Stimulated activated CD4-positive, alpha-beta T cell treated with anti-CD3 and anti-CD28 coated beads, Interleukin-15, amount 100 ng/mL, for 48 hours (primary cell): ENCODE measurements at places on chromosomes 2 and 18.

DNA sequence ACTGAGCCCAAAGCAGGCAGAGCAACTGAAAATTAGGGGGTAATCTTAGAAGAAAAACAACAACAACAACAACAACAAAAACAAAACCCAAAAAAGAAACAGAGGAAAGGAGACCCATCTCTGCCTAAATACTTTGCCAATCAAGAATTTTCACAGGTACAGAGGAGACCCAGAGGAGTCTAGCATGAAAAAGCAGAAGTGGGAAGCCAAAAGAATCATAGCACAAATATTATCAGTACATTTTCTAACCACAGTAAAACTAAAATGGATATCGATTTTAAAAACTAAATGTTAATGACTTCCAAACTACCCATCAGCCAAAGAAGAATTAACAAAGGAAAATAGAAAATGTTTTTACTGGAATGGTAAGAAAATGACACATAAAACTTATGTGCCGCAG, 148.1 kb downstream of the BAZ2B start:
- DNase-seq: no peak

- DNase-seq: no peak
Observed at GRCh38 chr18:13470516-13471197, 252.1 kb downstream of the LDLRAD4 start.

DNA sequence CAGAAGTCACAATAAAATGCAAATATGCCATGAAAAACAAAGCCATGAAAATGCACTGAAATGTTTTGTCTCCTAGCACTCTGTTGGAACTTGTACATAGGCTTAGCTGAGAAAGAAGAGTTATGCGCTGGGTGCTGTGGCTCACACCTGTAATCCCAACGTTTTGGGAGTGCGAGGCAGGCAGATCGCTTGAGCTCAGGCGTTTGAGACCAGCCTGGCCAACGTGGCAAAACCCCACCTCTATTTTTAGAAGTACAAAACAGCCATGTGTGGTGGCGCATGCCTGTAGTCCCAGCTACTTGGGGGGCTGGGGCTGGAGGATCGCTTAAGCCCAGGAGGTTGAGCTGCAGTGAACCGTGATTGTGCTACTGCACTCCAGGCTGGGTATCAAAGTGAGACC, 39.9 kb downstream of the IRS1 start:
- DNase-seq: no peak

- peak; percentile 25 for DNase-seq
Observed at GRCh38 chr2:102449370-102449974, 23.6 kb upstream of the SLC9A4 start.

DNA sequence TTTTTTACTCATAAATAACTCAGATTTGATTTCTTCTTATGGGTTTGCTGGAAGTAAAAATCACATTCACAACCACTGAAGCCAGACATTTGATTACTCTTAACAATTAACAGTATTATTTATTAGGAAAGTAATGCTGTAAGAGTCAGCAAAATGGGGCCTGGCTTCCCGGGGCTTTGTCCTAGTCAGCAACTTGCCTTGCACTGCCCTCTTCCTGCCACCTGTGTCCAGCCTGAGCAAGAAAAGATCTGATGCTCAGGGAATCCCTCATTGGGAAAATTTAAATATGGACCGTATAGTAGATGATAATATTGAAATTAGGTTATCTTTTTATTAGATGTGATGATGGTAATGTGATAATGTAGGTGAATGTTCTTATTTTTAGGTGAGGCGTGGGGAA, 30.8 kb upstream of the ACYP2 start:
- DNase-seq: no peak

DNA sequence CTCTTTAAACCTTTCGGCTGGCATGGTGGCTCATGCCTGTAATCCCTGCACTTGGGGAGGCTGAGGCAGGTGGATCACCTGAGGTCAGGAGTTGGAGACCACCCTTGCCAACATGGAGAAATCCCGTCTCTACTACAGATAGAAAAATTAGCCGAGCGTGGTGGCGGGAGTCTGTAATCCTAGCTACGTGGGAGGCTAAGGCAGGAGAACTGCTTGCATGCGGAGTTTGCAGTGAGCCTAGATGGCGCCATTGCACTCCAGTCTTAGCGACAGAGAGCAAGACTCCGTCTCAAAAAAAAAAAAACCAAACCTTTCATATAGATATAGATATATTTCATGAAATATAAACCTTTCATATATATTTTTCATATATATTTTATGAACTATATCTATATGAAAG, 864.7 kb downstream of the TRIB2 start:
- no peak for DNase-seq

DNA sequence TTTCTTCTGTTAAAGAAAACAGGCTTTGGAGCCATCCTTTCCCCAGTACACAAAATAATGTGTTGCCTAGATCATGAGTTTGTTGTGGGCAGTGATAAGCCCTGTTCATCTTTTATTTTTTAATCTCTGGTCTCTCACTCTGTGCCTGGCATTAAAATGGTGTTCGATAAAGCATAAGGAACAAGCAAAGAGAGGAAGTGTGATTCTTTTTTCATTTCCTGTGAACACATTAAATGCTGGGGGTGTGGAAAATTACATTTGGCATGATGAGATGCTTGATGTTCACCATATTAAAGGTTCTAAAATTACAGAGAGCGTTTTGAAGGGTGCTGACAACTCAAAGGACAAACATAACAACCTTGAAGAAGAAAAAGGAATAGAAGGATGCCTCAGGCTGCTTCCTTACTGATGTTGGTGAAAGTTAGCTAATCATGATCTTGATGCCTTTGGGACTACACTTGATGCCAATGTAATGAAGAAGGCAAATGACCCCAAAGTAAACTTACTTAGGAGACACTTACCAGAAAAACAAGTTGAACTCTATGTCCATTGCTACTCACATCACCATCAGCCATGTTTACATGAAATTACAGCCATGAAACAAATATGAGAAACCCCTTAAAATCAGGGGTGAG, 33.0 kb downstream of the TMEFF2 start:
- no peak for DNase-seq

GRCh38 chr2:91442246-91442905, 2750.9 kb downstream of the RPIA start:
- no peak for DNase-seq

DNA sequence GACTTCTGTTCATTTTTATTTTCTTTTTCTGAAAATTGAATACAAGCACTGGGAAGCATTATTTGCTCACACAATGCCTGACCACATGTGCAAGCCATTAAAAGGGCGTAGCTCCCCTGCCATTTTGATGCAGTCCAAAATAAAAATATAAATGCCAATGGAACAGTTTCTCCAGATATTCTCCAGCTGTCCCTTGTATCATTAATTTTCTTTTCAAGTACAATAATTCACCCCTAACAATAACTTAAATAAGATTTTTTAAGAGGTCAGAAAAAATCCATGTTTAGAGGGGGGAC, 168.0 kb downstream of the TMEFF2 start:
- DNase-seq: no peak

DNA sequence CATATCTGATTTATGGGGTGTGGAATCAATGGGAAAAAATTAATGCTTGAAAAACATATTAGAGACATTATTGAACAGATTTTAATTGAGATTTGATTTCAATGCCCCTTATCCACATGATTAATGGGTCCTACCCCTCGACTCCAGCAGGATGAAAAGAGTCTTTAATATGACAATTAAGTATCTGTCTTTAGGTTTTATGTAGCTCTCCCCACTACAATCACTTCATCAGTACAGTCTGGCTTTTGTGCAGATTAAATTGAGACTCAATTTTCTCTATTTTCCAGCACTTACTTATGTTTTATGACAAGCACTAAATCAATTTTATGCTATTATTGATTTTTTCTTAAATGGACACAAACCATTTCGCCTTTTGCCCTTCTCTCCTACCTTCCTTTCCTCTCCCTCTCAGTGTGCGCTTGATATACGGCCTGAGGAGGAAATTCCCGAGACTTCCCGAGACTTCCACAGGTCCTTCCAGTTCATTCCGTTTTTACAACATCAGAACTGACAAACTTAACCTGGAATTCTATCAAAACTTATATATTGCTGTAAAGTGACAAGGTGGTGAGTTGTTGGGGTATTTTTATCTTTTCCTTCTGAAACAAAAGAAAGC, 555.1 kb upstream of the SALL3 start:
- no peak for DNase-seq

DNA sequence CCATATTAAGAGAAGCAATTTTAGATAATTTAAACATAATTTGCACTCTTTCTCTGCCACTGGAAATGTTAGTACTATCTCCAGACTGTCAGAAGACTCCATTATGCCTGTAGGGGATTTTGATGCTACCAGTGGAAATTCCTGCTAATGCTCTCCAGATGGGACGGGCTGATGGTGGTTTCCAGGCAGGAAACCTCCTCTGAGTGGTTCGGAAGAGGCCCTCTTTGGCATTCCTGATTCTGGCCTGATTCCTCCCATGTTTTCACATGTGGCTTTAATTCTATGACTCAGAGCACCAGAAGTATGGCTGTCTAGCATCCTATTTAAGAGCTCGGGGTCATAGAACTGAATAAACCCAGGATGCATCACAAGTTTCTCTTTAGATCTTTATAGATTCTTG, 70.9 kb upstream of the ST6GAL2 start:
- no peak for DNase-seq

GRCh38 chr2:110783196-110783873, 51.0 kb downstream of the ACOXL start:
- no peak for DNase-seq

DNA sequence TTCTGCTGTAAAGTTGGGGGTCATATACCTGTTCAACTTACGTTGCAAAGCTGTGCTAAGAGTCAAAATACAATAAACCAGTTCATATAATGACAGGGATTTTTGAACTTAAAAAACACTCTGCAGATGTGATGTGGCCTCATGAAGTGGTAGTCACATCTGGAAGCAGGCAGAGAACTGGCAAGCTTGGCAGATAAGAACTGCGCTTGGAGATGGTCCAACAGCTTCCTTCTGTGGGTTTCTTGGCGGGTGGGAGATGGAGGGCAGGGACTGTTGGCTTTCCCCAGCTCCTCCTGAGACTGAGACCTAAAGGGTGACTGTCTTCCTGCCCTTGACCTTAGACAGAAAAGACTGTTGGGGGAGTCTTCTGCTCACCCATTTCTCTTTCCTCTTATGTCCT, 140.4 kb downstream of the CTIF start:
- DNase-seq: no peak

DNA sequence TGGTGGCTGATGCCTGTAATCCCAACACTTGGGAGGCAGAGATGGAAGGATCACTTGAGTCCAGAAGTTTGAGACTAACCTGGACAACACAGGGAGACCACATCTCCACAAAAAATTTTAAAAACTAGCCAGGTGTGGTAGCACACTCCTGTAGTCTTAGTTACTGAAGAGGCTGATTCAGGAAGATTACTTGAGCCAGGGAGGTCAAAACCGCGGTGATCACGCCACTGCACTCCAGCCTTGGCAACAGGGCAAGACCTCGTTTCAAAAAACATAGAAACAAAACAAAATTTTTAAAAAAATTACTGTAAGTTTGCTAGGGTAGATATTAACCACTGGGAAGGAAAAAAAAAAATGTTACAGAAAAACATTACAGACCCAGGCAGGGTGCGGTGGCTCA, 5.8 kb downstream of the ATL2 start:
- DNase-seq: no peak

GRCh38 chr2:163606878-163607277, 128.9 kb downstream of the FIGN start:
- no peak for DNase-seq

DNA sequence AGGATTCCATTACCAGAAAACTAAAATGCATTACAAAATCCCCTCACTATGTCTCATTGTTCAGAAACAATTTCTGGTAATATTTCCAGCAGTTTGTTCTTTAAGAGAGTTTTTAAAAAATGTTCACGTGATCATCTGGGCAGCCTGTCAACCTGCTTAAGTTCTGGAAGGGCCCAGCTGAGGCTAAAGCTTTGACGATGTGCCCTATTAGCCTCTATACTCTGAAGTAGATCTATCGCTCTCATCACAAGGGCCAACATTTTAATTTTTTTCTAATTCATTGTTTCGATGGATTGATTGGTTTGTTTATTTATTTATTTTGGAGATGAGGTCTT, 205.8 kb downstream of the PRKCE start:
- DNase-seq: no peak

- DNase-seq: no peak
Observed at GRCh38 chr2:241217320-241218031, 29.0 kb downstream of the ANO7 start.

GRCh38 chr2:128797092-128797491, 478.4 kb upstream of the HS6ST1 start:
- DNase-seq: no peak

- DNase-seq: no peak
Observed at GRCh38 chr2:406876-407275, 119.0 kb upstream of the ALKAL2 start.

GRCh38 chr2:223980397-223980735, 23.1 kb downstream of the MRPL44 start:
- DNase-seq: no peak

DNA sequence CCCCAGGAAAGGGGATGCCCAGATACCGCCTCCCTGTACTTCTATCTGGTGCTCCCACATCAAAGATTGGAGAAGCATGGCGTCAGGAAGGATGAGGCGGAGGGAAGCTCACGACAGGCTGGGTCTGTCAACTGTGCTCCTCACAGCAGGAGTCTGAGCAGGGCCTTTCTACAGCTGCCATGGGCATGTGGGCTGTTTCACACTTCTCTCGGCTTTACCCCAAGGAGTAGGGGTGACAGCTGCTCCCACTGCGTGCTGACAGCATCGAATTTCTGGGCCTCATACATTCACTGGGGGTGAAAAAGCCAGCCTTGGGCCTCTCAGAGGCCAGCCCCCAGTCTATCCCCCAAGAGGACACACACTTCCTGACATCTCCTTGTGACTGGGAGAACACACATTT, 21.1 kb downstream of the NEURL3 start:
- DNase-seq: no peak

DNA sequence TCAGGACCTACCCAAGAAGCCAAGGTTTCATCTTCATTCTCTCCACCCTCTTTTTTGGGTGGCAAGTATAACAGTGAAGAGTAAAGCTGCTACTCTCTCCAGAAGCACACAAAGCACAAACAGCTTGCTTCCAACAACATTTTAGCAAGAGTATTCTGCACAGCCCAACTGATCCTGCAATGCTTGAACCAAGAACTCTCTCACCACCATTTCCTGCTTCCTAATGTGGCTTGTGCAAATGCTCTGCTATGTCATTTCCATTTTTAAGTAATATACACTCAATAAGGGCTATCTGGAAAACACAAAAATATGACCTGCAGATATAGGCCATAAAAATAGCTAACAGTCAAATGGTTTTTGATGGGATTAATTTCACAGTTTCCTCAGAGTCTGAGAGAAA, 24.1 kb upstream of the IHH start:
- DNase-seq: no peak

GRCh38 chr18:11498821-11499220, 110.6 kb upstream of the SLC35G4 start:
- no peak for DNase-seq
